T-helper 9 cell (primary cell): ENCODE measurements at places on chromosomes 7 and 10.

DNA sequence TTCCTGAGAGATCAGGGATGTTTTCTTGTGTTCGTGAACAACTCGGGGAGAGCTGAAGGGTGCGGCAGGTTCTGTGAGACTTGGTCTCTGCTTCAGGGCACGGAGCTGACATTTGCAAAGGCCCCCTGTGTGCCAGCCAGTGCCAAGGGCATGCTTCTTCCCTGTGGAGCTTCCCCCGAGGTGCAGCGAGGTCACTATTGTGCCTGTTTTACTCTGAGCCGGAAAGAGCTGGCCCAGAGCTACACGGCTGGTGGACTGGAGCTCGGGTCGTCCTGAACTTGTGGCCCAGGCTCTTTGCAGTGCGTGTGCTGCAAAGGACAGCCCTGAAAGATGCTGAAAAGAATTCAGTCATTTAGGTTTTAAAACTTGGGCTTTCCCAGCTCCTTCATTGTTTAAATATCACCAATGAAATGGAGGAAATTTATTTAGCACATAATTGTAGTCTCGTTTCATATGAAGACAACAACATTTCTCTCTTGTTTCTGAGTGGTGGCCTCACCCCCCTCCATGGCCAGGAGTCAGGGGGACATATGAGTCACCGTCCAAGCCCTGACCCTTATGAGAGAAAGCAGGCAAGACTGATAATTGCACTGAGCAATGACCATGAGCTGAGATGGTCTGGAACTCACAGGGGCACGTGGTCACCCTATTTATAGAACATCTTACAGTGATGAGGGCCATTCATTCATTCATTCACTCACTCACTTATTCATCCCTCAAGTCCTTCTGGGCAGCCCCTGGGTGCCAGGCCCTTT is 102.6 kb downstream of the PTPRE start:
- DNase-seq = no peak

DNA sequence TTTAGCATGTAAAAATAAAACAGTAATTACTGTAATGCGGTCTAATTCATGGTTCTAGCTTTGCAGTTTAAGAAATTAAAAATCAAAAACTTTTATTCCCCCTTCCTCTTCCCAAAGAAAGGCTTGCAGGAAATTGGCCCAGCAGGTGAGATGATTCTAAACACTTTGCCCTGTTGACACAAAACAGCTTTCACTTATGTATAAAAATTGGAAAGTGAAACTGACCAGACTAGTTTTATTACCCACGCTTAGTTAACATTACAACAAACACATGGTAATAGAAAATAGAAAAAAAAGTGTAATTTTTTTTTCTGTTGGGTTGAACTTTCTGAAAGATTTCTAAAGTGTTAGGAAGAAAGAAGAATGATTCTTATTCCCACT is 1.2 kb upstream of the CCDC6 start:
- DNase-seq = no peak

DNA sequence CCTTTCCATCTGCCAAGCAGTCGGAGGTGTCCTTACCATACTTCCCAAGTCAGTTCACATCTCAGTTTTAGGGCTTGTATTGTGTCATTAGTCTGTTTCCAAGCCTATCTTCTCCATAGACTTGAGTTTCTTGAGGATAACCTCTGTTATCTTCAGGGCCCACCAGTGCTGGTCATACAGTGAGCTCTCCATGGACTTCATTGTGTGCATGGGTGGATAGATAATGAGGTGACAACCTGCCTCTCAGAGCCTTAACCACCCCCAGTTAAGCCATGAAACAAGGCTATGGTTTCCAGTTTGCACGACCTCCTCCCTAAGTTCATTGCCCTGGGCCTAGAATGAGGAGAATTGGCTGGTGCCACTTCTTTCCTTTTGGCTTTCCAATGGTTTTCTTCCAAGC is 38.5 kb upstream of the WAC start:
- no peak for DNase-seq

DNA sequence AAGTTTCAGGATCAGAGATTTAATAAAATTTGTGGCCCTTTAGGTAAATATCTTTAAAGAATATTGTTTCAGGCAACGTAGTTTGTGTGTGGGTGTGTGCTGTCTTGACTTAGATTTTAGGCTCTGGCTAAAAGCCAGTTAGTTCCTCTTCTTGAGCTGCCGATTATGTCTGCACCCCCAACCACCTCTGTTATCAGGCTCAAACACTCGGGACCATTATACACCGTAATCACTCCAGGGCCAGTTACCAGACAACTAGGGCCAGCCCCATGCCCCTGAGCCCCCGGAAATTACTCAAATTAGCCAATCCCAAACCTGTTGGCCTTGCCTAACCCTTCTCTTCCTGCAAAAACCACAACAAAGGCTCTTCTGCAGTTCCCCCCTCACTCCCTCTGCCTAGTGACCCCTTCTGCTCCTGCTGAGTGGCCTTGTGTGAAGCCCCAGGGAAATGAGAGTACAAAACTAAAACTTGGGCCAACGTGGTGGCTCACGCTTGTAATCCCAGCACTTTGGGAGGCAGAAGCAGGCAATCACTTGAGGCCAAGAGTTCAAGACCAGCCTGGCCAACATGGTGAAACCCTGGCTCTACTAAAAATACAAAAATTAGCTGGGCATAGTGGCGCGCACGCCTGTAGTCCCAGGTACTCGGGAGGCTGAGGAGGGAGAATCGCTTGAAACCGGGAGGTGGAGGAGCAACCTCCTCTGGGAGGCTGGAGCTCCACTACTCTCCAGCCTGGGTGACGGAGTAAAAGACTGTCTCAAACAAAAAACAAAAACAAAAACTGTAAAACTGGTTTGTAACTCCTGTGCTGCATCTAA is 9.2 kb upstream of the HNRNPF start:
- no peak for DNase-seq

DNA sequence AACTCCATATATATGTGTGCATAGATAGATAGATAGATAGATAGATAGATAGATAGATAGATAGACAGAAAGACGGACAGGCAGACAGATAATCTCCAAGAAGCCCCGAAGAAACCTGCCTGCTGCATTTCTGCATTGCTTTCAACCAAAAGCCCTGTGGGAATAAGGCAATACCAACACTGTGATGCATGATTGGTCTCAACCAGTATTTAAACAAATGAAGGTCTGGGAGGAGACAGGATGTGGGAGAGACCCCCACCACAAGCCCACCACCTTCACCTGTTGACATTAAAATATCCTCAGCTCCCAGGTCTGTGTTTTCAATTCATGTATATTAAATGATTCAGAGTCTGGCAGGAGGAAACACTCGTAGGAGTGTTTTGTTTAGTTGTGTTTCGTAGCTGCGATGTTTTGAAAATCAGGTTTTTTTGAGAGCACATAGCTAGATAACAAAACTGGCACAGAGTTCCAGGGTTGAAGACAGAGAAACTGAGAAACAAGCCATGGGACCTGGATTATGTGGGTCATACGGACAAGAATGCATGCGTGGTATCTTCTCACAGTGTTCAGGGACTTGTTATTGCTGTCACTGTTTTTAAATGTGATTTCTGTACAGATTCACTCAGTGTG is 200.7 kb upstream of the AHR start:
- DNase-seq = no peak
